CD4-positive, alpha-beta T cell treated with Interleukin-4 for 4 hours (primary cell): ENCODE measurements at places on chromosomes 12 and 14.

DNA sequence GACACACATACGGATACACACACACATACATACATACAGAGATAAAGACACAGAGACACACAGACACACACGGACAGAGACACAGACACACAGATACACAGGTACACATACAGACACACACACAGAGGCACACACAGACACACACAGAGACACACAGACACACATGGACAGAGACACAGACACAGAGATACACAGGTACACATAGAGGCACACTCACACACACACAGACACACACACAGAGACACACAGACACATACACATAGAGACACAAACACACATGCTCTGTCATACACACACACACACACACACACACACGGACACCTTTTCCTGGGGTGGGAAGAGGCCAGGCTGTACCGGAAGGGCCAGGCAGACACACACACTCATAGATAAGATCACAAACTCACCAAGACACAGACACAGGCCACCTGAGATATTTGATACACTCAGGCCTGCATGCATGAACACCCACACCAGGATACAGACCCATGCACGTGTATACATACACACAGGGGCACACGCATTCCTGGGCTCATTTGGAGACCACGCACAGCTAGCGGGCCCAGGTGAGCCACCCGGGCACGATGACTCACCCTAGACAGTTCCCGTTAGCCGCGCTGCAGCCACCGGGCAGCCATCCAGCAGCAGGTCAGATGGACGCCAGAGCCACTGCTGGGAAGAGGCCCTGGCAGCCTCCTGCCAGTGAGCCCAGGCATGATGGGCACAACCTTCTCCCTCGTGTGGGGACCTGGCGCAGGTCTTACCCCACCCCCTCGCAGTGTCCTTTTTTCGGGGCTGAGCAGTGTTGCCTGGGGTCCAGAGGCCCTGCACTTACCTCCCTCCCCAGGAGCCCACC lies 1.8 kb upstream of the AHNAK2 start:
- DNase-seq = no peak

DNA sequence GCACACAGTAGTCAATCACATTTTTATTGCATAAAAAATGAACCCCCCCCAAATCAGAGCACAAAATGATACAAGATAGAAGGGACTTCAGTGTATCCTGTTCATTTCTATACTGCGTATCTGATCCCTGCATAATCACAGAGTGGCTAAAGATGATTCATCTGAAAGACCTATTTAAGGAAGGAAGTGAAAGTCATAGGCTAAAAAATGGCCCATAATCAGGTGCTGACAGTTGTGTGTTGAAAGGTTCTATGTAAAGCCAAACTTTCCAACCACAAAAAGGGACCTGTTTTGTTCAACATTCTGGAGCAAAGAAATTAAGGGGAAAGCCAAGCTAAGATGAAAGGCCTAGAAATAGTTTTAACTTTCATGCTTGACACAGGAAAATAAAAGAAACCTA lies 147.8 kb upstream of the ATP2B1 start:
- DNase-seq = peak; percentile 69

DNA sequence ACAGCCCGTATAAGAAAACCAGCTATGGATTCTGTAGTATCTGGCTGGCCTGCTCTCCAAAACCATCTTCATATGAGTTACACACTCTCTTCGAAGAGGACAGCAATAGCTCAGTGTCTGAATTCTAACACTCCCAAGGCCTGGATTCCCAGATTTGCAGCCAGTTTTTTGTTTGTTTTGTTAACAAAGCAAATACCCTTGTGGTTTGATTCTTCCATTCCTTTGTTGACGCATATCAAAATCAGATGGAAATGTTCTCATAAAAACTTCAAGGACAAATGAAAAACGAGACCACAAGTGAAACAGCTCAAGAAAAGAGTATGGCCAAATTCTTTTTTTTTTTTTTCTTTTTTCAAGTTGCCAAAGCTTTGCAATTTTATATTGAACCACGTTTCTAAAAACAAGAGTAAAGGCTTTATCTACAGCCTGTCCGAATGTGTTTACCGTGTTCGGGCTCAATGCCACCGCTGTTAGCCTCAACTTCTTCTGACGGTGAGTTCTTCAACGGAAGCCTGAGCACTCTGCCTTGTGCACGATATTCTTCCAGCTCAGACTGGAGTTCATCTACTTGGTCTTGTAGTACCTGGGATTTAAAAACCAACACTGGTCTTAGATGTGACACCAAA lies 67.5 kb downstream of the NIN start:
- no peak for DNase-seq

DNA sequence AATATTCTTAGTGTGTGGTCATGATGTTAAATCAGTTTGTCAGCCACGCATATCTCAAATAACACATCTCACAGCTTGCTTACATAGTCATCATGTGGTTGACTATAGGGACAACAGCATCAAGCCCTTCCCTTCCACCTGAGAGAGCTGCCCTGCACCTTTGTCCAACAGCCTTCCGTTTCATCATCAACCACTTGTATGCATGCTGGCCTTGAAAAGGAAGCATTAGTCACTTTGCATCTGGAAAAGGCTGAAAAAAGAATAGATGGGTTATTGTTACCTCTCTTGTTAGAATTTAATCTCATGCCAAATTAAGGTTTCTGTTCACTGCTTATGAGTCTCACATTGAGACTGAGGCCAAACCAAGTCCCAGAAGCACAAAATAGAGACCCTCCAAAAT lies 1586.5 kb upstream of the SEL1L start:
- no peak for DNase-seq

DNA sequence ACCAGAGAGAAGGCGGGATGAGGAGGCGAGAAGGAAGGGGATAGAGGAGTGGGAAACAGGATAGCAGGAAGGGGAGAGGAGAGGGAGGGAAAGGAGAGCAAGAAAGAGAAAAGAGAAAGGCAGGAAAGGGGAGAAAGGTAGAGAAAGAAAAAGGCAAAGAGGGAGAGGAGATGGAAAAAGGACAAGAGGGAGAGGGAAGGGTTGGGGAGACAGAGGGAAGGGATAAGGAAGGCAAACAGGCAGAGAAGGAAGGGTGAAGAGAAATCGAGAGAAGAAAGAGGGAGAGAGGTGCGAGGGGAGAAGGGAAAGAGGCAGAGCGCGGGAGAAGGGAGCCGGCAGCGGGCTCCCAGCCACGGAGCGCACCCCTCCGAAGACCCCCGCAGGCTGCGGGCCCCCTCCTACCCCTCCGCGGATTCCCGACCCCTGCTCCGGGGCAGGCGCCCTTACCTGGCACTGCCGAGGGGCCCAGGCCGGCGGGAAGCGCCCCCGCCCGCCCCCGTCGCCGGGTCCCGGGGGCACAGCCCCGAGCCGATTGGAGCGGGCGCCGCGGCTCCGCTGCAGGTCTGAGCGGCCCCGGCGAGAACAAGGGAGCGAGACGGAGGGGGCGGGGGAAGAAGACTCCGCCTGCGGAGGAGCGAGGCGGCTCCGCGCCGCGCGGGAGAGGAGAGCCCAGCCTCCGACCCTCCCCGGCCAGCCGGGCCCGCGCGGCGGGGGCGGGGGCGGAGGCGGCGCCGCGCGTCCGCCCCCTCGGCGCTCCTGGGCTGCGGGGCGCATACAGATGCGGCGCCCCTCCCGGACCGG lies at the start of gene CDH24:
CDH24 (minus strand) TSS at position 565 of the 801 bp plus-strand sequence. CDS start 1,787 bp downstream, outside the sequence.
- DNase-seq = peak; percentile 56

DNA sequence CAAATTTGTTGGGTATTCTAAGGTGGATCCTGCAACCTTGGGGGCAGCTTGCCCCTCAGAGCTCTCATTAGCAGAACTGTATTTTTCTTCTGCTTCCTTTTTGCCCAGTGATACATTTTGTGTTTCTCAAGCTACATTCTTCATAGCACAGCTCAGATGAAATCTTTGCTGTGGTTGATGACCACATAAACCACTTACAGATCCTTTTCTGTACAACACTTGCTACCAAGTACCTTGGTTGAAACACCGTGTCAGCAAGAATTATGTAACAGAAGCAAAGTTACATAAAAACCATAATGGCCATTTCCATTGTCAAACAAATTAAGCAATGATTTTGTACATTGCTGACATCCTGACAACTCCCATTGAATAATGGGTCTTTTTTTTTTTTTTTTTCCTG lies 9.7 kb upstream of the PLBD1 start:
- DNase-seq = peak; percentile 31
